ENCODE measurements at places on chromosomes 12 and 14.
A peak's percentile ranks its signal among the peaks of the same experiment; 100 is the strongest.

GRCh38 chr12:58463051-58463450, 457.3 kb downstream of the LRIG3 start:
- no peak for DNase-seq

GRCh38 chr12:50822082-50822481, 20.6 kb upstream of the TMPRSS12 start:
- no peak for DNase-seq

GRCh38 chr12:56188131-56188777, 1.0 kb downstream of the SMARCC2 start:
- no peak for DNase-seq

DNA sequence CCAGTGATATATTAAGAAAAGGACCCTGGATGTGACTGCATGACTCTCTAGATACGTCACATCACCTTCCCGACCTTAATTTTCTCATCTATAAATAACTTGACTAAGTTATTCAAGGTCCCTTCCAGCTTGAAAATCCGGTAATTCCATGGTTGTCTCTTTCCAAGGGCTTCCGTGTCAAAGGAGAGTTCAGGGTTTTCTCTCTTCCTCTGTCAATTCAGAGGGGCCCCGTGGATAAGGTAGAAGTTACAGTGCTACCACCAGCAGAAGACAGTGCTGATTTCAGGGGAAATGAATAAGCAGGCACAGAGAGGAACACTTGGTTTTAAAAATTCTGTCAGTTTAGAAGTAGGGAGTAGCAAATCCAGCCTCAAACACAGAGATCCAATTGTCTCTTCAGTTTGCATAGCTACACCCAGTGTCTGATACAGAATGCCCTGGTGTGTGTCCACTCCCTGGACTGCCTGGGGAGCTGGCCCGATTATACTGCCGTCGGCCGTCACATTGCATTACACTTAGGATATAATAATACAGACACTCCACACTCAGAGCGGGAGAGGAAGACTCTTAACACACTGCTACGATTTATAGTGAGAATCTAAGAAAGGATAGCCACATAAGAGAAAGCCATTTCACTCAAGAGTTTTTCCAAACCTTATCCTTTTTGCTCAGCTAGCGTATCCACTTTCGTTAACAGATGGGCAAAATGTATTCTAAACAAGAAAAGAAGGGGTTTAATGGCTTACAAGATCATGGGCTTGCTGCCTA, 54.7 kb upstream of the GTF2A1 start:
- no peak for DNase-seq

DNA sequence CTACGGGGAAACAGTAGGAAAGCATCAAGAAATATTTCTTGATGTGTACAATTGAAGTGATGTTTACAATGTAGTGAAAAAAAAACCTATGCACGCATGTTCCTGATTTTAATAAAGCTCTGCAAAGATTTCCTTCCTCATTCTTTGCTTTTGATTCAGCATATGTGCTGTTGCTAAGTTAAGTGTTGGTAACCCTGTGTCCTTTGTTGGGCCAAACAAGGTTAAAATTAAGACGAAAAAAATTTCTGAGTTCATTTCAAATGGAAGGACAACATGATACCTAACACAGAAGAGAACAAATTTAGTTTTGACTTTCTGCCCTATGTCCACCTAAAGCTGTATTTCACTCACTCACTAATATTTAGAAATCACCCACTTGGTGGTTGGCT, 62.8 kb downstream of the PPP2R5C start:
- DNase-seq: no peak

DNA sequence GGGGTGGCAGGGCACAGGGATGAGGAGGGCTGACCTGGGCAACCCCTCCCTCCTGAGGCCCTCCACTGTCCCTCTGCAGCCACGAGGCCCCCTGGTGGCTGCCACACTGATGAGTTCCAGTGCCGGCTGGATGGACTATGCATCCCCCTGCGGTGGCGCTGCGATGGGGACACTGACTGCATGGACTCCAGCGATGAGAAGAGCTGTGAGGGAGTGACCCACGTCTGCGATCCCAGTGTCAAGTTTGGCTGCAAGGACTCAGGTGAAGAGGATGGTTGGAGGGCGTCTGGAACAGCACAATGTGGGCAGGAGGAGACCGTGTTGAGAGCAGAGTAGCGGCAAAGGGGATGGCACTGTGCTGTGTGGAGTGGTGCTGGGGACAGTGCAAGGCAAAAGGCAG, 25.7 kb upstream of the LRP1-AS start:
- no peak for DNase-seq

DNA sequence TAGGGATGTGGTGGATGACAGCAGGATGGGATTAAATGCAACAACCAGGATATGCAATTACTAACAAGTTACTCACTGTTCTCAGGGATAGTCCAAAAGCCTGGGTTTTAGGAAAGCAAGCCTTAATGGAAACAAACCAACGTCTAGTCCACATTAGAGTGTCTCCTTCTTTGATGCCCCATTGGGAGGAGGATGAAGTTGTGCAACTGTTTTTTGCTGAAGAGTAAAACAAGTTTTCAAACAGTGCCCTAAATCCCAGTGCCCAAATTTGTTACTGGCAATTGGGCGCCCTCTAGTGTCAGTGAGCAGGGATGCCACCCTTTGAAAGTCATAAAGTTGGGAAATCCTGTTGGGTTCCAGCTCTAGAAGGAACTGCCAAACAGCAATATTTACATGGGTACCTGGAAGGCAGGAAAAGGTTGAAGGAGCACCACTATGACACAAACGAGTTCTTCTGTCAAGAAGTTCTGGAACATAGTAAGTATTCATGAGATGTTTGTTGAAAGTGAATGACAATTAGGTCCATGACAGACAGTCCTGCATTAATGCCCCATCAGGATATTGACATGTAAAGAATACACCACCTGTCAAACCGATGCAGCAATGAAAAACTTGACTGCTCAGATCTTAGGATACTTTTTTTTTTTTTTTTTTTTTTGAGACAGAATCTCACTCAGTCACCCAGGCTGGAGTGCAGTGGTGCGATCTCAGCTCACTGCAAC, 11.1 kb upstream of the DPF3 start:
- DNase-seq: peak; percentile 53

GRCh38 chr12:118307069-118307954, 65.4 kb downstream of the TAOK3 start:
- no peak for DNase-seq

DNA sequence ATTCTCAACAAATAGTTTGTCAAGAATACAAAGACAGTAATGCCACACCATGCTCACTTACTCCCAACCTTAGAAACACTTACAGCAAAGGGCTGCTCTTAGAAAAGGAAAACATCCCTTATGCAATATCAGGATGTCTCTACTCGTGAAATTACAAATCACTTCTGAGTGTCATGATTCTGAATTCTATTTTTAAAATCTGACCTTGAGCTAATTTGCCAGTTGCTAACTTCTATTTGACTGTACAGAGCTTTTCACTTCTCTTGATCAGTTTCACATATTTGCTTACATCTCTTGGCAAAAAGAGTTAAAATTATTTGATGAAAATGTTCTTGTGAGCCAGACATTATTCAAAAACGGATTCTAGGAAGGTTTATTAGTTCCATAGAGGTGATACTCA, 136.7 kb upstream of the SLC35F4 start:
- DNase-seq: no peak

DNA sequence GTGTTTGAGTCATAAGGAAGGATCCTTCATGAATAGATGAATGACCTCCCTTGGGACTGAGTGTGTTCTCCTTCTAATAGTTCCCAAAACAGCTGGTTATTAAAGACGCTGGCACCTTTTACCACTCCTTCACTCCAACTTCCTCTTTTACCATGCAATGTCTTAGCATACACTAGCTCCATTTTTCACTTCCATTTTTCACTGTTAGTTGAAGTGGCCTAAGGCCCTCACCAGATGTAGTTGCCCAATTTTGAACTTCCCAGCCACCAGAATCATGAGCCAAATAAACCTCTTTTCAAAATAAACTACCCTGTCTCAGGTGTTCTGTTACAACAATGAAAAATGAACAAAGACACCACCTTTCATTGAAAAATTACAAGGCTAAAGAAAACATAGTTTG, 64.7 kb downstream of the GPR65 start:
- DNase-seq: no peak

DNA sequence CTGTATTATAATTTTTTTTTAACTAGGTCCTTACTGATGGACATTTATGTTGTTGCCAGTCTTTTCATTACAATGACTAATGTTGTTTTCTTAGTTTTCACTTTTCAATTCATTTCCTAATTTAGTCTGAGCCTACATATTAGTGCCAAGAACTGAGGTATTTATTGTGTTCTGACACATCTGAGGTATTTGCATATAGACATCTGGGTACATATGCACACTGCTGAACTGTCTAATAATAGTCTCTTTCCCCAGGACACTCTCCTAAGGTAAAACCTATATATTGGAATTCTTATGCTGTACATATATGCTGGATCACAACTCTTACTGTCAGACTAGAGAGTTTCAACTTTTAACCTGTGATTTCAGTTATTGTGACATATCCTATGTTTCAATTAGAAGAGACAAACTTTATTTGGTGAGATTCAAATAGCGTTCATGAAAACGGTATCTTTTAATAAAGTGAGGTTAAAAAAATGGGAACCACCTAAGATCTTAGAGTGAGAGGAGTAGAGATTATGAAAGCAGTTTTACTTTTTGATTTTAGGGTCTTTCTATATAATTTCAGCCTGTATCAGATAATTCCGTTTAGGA, 263.2 kb downstream of the RAD51B start:
- DNase-seq: no peak

GRCh38 chr14:89085737-89086382, 261.4 kb downstream of the TTC8 start:
- no peak for DNase-seq

All from CD4-positive, alpha-beta T cell treated with Interleukin-15 for 1 hour (primary cell).